ENCODE measurements at places on chromosomes 4 and X. TPM values are rescaled to one million over a fixed set of nuclear protein-coding genes. Genes with fewer than 3 reads are reported as not detected.

- no peaks in the 10 kb centered on the region for H3K4me1 ChIP-seq
These were observed 578.2 kb downstream of the KLHL13 start for GRCh38 chrX:117538178-117539089.

GRCh38 chr4:48557478-48557877 lies 67.4 kb downstream of the ZAR1 start:
- no peak overlapping the region for H3K27ac ChIP-seq
- no peaks in the 10 kb centered on the region for H3K27me3 ChIP-seq
- no peak for DNase-seq

GRCh38 chr4:6372649-6373525 lies 99.5 kb downstream of the PPP2R2C start:
- no peak overlapping the region for H3K27ac ChIP-seq
- no peaks in the 10 kb centered on the region for H3K36me3 ChIP-seq
- no peaks in the 10 kb centered on the region for H3K27me3 ChIP-seq
- DNase-seq, result peak; percentile 21
- no peaks in the 10 kb centered on the region for H3K4me1 ChIP-seq

Gene MAGED4B
- 15.5 TPM for total RNA-seq

GRCh38 chr4:36274158-36274557 lies 7.3 kb upstream of the DTHD1 start:
- no peak overlapping the region for H3K4me3 ChIP-seq
- no peaks in the 10 kb centered on the region for H3K36me3 ChIP-seq
- no peaks in the 10 kb centered on the region for H3K27me3 ChIP-seq
- H3K4me1 ChIP-seq, result peaks cover 12% of the 10 kb centered on the region
- no peak overlapping the region for H3K27ac ChIP-seq
- no peak for DNase-seq

Gene SLC26A1
- total RNA-seq, result 0.55 TPM

- H3K27ac ChIP-seq, result no peak overlapping the region
- no peaks in the 10 kb centered on the region for H3K4me1 ChIP-seq
These were observed 98.0 kb upstream of the STIM2 start for GRCh38 chr4:26762650-26763049.

Gene LIMCH1
- total RNA-seq, result not detected

All from CD4-positive, alpha-beta memory T cell (primary cell).